ENCODE measurements at places on chromosomes 7 and 10.

DNA sequence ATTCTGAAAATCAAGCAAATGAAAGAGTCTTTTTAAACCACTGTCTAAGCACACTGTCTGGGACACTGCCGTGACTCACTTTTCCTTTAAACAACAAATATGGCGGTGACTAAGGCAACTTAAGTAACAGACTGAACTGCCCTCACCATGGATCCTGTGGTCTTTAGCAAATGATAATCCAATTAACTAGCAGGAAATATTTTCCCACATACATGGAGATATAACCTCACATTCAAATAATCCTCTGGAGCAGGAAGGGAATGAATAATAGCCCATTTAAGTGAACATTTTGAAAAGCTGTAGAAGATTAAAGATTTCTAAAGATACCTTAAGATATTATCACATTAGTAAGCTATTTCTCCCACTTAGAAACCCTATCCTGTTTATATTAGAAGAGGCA lies 40.3 kb upstream of the LRRC17 start:
- no peak for DNase-seq

GRCh38 chr7:14841869-14842268 lies 60.7 kb downstream of the DGKB start:
- no peak for DNase-seq

- peak; percentile 1 for DNase-seq
Measured at GRCh38 chr10:121927318-121927840, 452 bp downstream of the ATE1 start.

DNA sequence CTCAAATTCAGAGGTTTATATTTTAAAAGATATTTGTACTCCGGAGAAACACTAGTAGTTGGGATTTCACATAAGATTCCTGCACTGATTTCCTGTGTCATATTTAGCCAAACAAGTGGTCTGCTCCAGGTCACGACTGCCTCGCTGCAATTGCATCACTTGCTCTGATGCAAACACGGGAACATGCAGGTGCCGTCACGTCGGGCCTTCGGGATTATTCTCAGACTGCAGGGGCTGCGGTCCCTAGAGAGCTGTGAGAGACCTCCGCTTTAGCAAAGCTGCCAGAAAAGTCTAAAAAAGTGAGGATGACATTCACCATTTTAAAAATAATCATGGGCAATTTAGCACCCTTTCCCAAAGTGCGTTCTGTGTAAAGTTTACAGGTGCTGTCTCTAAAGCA lies 93.5 kb upstream of the DDC start:
- DNase-seq: no peak

DNA sequence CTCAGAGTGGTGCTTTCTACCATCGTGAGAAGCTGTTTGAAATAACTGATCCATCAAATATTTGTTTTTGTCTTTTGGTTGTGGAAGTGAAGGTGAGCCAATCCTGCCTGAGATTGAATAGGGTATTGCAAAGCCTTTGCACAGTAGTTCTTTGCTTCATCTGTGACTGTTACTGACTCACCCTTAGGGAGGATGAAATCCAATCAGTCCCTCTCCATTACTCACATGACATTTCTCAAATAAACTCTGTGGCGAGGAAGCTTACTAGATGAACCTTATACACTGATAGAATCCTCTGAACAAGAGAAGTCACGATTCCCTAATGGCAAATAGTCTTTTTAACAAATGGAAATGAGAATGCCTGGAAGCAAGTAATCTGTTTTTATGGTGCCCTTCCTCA lies 31.9 kb downstream of the HEPACAM2 start:
- DNase-seq: no peak

DNA sequence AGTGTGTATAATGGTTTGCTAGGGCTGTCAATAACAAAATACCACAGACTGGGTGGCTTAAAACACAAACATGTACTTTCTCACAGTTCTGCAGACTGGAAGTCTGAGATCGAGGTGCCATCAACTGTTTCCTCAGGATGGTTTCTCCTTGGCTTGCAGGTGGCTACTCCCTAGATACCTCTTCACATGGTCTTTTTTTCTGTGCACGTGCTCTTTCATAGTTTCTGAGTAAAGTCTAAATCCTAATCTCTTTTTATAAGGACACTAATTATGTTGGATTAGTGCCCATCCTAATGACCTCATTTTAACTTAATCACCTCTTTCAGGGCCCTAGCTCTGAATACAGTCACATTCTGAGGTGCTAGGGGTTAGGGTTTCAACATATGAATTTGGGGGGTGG lies 65.9 kb downstream of the AMPH start:
- no peak for DNase-seq

DNA sequence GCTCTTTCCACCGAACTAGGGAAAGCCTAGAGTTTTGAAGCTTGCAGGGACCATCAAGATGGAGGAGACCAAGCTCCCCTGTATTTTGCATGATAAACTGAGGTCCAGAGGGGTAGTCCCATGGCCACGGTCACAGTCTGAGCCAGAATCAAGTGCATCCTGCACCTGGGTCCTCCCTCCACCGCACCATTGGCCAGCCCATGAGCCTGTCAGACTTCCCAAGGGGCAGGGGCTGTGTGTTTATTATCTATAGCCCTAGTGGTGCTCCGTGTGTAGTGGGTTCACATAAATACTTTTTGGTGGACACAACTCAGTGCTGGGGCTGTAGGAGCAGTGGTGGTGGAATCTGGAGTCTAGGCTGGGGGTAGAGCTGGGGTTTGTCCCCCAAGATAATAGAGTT lies 3.6 kb downstream of the CALHM3 start:
- DNase-seq: no peak

GRCh38 chr10:79349766-79350406 lies 2.6 kb downstream of the PPIF start:
- no peak for DNase-seq

GRCh38 chr10:31215052-31215451 lies 104.0 kb upstream of the ZEB1 start:
- DNase-seq: no peak

DNA sequence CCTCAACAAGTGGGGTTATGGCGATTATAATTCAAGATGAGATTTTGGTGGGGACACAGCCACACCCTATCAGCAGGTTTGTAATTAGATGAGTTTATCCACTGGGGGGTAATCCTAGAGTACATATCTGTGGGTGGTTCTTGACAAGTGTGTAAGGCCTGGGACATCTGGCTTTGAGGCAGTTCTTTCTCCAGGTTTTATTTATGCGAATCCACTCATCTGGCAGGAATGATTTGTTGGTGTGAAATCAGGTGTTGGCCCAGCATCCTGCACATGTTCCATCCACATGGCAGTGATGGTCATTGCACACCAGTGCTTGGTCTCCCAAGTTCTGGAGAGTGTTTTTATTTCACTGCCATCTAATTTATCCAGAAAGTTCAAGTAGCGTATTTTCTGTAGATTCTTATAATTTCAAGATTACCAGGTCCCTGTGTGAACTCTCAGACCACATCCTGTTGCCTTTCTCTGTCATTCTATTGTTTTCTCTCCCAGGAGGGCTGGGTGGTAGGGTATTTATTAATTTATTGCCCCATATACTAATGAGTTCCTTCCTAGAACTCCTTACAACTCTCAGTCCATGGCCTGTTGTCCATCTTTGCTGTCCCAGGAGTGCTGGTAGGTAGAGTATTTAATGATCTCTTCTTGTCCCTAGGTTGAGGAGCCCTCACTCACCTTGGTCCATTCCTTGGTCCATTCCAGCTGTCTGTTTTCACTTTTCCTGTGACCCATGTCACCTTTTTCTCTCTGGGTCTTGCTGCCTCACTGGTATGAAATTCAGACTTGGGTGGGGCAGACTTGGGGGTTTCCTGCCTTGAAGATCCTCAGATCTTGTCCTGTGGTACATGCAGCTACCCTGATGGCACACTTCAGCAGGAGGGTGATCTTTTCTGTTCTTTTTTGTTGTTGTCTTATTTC lies 10.4 kb downstream of the RALA start:
- DNase-seq: peak; percentile 55

GRCh38 chr7:107154826-107155225 lies 14.0 kb upstream of the HBP1 start:
- DNase-seq: no peak

DNA sequence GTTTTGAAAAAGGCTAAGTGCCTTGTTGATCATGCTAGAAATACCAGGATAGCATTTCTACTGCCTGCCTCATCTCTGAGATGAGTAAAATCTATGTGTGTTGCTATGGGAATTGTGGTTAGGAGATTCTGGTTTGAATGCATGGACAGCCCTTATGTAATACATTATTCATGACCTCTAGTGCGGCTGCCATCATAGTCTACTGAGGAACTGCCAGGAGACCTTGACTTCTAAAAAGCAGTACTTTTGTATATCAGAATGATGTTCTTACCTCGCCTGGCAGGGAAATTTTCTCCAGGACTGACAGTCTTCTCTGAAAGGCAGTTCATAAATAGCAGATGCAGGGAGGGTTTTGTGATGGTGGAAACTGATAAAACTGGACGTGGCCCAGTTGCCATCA lies 248.5 kb downstream of the NSUN6 start:
- DNase-seq: no peak

DNA sequence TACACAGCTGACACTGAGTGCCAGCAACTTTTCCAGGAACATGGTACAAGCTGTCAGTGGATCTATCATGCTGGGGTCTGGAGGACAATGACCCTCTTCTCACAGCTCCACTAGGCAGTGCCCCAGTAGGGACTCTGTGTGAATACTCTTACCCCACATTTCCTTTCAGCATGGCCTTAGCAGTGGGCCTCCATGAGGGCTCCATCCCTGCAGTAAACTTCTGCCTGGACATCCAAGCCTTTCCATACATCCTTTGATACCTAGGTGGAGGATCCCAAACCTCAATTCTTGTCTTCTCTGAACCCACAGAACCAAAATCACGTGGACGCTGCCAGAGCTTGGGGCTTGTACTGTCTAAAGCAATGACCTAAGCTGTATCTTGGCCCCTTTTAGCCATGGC lies 116.8 kb downstream of the IQUB start:
- DNase-seq: no peak

DNA sequence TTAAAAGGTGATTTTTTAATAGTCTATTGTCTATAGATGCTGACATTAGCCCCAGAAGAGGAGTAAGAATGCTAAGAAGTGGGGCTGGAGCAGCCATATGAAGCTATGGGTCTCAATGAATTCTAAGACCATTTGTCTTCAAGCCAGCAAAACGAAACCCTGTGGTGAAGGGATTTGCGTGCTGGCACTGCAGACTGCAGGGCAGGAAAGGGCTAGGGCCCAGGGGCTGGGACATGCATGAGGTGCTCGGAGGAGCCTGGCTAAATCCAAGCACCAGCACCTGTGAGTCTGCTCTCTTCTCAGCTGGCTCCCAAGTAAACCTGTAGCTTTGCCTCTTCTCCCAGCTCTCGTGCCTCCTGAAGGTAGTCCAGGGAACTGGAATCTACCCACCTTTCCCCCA lies 1.3 kb upstream of the NDST2 start:
- no peak for DNase-seq

GRCh38 chr7:133207687-133208086 lies 45.2 kb upstream of the EXOC4 start:
- DNase-seq: no peak

GRCh38 chr10:43921881-43922280 lies 273.2 kb upstream of the ZNF32 start:
- no peak for DNase-seq

GRCh38 chr10:124992462-124993344 lies 50.8 kb downstream of the ZRANB1 start:
- DNase-seq: peak; percentile 17

Measured in CD4-positive, alpha-beta T cell treated with Interleukin-1 beta for 1 hour (primary cell).